MV-4-11 (cell line): ENCODE measurements at places on chromosomes 6 and 20.

DNA sequence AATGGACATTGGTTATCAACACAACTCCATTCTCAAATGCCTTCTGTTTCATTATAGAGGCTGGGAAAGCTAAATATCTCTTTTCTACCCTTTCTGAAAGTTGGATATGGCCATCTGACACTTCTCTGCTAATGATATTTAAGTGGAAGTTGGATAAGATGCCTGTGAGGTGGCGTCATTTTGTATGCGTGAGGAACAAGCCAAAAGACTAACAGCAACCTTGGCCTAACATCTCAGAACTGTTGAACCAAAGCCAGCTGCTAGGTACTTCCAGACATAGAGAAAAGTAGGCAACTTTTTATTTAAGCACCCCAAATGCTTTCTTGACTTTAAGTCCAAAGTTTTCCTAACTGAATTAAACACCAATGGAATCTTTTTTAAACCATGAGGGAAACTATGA is 708.4 kb downstream of the CD109 start:
- DNase-seq = no peak

- peak; percentile 53 for DNase-seq
Measured at GRCh38 chr6:43477235-43478007, at the start of gene TJAP1. Gene TJAP1 (plus strand): TSS chr6:43477570. CDS start chr6:43499002, 21,432 bp downstream.

DNA sequence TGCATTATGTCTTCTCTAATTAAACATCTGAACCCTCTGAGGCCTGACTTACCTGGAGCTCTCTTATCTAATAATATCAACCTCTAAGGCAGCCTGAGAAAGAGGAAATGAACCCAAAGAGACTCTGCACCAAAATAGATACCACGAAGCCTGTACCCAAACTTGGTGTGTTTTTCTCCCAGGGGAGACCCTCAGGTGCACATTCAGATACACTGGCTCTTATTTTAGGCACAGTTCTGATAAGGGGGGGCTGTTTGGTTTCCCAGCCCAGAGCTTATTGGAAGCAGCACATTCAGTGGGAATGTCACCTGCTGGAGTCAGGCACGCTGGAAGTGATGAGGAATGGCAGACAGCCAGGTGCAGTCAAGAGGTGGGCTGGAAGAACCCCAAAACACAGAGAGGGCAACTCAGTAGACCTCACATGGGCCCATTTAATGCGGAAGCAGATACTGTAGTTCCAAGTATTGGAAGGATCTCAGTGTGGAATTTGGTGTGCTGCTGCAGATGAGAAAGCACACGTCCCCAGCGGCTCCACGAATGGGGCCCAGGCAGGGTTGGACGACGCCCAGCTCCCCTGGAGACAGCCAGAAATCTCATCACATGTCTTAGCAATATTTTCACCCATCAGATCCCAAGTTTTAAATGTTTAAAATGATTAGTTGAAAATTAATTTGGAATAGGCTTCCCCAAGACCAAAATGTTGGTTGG is 9.7 kb upstream of the CCR6 start:
- no peak for DNase-seq

DNA sequence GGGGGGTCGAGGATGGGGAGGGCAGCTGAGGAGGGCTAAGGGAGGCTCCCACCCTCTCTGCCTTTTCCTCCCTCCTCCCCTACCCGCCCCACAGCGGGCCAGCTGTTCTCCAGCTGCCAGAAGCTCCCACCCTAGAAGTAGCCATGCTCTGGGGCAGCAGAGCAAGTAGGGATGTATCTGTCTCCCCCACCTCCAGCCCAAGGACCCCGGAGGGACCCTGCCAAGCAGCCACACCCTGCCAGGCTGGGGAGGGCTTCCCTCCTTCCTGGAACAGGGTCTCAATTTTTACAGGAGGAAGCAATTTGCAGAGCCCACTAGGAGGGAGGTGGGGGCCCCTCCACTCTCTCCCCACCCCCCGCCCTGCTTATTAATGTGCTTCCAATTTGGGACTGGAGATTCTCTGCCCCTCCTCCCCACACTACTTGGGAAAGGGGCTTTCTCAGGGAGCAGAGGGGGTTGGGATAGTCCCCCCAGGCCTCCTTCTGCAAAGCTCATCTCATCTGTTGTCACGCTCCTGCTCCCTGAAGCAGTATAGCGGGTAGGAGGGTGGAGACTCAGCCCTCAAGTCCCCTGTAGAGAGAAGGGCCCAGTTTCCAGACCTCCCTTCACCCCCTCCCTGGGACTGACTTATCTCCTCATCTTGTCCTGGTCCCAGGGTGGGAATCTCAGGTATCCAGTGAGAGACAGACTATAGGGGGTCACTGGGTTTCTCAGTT is 4.5 kb downstream of the TEAD3 start:
- no peak for DNase-seq

- peak; percentile 38 for DNase-seq
Measured at GRCh38 chr20:62808211-62808865, 3.7 kb downstream of the OGFR start.

- no peak for DNase-seq
Measured at GRCh38 chr6:116239856-116240255, 14.0 kb downstream of the TSPYL4 start.

- peak; percentile 72 for DNase-seq
Measured at GRCh38 chr6:140174524-140174923, 800.1 kb upstream of the CITED2 start.

GRCh38 chr6:111588366-111588765 is 17.3 kb downstream of the TRAF3IP2 start:
- DNase-seq = no peak

DNA sequence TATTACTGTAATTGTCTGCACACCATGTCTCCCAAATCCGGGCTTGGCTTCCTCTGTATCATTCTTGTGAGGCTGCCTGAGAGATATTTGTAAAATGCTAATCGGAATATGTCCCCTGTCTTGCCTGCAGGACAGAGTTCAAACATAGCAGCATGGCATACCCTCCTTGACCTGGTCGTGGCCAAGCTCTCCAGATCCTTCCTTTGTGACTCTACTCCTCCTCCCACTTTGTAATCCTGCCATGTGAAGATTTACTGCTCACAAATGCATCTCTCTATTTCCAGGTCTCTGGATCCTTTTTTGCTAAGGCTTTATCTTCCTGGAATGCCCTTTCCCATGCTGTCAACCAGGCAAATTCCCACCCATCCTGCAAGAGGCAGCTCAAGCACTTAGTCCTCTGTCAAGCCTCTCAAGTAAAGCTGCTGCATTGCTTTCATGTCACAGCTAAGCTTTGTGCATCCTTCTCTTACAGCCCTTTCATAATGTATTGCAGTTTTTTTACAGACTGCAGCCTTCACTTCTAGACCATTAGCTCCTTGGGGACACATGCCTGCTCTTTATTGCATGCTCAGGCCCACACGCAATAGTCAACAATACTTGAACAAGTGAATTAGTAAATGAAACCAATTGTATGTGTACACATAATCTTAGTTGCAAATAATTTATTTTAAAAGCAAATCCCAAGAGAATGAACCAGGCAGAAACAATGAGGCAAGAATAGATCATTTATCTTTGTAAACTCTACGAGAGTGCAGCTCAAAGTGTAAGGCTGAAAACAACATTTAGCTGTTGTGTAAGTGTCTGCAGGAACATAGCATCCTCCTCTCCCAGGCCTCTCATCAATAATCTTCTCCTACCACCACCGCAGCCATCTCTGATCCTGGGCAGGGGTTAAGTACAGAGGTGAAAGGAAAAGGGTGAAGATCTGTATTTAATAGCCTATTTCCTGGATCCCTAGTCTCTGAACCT is 45.8 kb downstream of the HIVEP2 start:
- no peak for DNase-seq

DNA sequence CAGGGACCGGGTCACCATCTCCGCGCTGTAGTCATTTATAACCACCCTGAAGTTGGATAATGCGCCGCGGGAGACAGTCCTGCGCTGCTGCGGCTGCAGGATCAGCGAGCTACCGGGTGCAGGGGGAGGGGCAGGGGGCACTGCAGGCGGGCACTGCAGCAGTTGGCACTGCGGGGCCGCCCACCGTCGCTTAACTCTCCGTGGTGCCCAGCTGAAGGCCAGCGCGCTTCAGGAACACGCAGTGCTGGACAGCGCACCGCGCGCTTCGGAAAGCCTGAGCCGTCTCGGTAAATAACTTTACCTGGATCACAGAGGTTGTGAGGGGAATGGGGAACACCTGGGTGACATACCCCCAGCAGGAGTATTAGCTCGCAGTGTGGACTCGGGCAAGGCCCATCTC is 12.4 kb upstream of the LRFN2 start:
- DNase-seq = no peak

DNA sequence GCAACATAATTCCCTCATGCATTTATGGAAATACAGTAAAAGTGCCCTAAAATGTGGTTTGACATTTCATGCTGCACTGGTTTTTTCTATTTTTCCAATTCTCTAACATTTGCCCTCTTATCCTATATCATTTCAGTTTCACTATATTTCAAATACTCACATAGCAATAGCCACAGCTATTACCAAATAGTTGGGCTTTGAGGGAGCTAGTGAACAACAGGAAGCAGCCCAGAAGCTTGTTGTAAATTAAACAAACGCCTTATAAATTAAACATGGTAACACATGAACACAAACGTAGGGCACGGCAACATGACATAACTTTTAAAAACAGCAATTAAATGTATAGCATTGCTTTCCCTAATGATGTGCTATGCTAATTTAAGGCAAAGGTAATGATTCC is 469.0 kb downstream of the CDC5L start:
- no peak for DNase-seq

- no peak for DNase-seq
Measured at GRCh38 chr6:26304213-26304796, 60.7 kb upstream of the BTN3A2 start.

- DNase-seq = no peak
Measured at GRCh38 chr6:109466212-109466923, 10.8 kb upstream of the MICAL1 start.

- DNase-seq = no peak
Measured at GRCh38 chr6:48757661-48758060, 646.7 kb upstream of the PTCHD4 start.

- DNase-seq = peak; percentile 98
Measured at GRCh38 chr6:159056003-159056402, 11.2 kb upstream of the TAGAP start.

- DNase-seq = no peak
Measured at GRCh38 chr20:9031991-9032390, 36.9 kb upstream of the PLCB4 start.

DNA sequence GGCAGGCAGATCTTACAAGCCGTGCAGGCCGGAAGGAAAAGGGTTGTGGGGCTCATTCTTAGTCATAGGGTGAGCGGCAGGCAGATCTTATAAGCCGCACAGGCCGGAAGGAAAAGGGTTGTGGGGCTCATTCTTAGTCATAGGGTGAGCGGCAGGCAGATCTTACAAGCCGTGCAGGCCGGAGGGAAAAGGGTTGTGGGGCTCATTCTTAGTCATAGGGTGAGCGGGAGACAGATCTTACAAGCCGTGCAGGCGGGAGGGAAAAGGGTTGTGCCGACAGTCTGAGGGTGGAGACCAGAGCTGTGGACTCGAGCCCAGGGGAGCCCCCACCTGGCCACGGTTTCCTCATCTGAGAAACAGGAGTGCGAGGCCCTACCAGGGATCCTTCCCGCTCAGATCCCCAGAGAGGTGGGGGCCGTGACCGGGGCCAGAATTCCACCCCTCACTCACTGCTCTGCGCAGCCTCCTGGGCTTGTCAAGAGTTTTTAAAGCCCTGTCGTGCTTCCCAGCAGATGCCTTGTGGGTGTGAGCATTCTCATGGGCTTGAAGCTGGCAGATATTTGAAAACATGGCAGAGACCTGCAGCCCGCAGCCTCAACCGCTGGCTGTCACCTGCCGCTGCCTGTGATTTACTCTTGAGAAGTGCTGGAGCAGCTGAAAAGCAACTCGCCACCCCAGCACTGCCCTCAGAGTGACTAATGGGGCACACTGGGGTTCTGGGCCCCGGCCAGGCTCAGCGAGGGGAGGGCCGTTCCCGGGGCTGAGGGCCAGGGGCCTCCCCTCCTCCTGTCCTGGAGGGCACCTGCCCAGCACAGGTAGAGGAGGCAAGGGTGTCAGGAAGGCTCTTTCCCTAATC is 31.9 kb downstream of the NTSR1 start:
- peak; percentile 98 for DNase-seq

DNA sequence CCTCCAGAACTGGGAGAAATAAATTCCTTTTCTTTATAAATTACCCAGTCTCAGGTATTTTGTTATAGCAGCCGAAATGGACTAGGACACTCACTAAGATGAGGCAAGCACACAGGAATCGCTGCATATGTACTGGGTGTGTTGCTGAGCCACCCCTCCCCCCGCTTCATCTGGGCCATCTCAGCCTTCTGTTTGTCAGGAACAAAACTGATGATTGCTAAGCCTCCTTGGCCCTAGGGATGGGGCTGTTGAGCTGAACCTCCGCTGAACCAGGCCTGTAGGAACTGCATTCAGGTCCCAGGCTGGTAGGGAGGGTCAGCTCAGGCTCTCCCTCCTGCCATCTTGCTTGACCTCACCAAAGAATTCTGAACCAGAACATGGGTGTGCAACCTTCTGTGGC is 108.6 kb downstream of the MAP3K7 start:
- no peak for DNase-seq

GRCh38 chr6:104771258-104771832 is 88.4 kb downstream of the HACE1 start:
- peak; percentile 29 for DNase-seq

GRCh38 chr6:159151266-159151855 is 17.8 kb upstream of the FNDC1 start:
- DNase-seq = peak; percentile 68

- no peak for DNase-seq
Measured at GRCh38 chr20:6575912-6576401, 191.5 kb upstream of the BMP2 start.

GRCh38 chr20:24164360-24164759 is 175.8 kb upstream of the GGTLC1 start:
- no peak for DNase-seq

- DNase-seq = peak; percentile 7
Measured at GRCh38 chr6:53979468-53980067, 131.7 kb upstream of the MLIP start.

- DNase-seq = peak; percentile 52
Measured at GRCh38 chr20:52083627-52084232, 107.8 kb downstream of the ZFP64 start.

DNA sequence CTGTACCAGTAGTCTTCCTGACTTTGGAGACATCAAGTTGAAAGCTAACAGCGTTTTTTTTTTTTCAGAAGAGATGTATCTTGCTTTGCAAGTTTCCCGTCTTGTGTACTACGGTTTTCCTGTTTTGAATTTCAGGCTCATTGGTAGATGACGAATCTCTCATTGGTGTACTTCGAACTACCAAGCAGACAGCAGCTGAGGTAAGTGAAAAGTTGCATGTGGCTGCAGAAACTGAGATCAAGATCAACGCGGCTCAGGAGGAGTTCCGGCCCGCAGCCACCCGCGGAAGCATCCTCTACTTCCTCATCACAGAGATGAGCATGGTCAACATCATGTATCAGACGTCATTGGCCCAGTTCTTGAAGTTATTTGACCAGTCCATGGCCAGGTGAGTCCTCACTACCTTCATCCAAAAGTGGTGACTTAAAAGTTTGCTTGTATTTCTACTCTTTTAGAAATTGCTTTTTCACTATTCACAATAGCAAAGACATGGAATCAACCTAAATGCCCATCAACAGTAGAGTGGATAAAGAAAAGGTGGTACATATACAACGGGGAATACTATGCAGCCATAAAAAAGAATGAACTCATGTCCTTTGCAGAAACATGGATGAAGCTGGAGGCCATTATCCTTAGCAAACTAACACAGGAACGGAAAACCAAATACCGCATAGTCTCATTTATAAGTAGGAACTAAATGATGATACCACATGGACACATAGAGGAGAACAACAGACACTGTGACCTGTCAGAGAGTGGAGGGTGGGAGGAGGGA is 110.6 kb upstream of the GLP1R start:
- no peak for DNase-seq
